ENCODE measurements at places on chromosomes 12 and 14.

DNA sequence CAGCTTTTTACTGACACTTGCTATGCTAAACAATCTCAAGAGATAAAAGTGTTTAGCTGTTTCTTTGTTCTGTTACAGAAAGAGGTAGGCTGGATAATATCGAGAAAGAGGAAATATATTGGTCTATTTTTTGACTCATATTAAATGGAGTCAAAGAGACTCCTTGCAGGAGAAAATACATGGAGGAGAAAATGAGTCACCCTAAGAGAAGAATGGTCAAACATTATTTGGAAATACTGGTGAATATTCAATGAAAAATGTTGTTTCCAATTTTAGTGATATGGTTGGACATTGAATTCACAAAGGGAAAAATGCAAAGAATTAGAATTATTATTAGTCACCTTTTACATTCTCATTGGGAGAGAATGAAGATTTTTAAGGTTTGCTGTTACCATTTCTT is 3.2 kb downstream of the KCNJ8 start:
- no peak for DNase-seq

GRCh38 chr12:92481066-92481465 is 221.7 kb upstream of the PLEKHG7 start:
- DNase-seq: no peak

- no peak for DNase-seq
These were observed 4.8 kb upstream of the AQP5 start for GRCh38 chr12:49956663-49957569.

- no peak for DNase-seq
These were observed 478.0 kb downstream of the RMST start for GRCh38 chr12:97940629-97941028.

DNA sequence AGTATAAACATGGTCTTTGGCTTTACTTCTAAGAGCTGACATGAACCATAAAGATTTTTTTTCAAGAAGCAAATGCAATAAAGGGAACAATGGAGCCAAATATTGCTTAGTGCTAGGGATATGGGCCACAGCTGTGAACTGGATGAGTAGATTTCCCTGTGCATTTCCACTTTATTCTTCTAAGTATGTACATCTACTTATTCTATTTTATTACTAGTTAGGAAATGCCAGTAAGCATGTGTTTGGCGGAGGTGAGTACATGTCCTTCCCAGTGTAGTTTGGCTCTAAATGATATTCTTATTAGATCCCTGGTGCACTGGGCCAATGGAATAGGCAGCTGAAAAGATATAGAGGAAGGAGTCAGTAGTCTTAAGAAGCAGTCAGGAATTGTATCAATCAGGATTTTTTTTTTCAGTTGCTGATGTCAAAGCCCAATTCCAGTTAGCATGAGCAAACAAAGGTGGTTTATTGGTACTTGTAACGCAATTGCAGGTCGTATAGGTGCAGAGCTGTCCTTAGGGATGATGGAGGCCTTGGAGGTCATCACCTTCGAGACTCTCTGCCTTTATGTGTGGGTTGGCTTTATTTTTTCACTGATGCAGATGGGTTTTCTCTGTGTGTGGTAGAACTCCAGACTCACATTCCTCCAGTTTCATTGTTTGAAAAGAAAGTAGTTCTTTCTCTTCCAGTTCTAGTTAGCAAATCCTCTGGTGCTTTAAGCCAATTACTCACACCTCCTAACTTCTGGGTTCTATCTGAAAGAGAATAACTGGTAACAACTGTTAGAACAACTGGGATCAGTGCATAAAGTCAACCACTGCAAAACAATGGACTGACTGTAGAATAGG is 139.0 kb upstream of the LRIG3 start:
- DNase-seq: no peak

DNA sequence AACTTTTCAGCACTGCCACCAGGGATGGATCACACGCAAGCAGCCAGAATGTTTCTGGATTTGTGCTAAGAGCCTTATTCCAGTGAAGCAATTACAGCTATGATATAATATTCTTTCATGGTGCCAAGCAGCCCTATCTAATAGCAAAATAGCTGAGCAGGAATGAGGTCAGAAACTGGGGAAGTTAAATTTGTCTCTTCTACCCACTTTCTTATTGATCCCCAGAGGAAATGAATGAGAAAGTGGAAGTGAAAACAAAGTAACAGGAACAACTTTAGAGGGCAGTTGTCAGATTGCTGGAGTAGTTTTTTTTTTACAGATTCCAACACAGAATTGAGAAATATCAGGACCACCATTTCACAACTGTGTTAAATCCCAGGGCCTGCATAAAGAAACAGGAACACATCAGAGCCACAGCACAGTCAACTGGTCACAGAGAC is 44.8 kb downstream of the GCH1 start:
- DNase-seq: no peak

DNA sequence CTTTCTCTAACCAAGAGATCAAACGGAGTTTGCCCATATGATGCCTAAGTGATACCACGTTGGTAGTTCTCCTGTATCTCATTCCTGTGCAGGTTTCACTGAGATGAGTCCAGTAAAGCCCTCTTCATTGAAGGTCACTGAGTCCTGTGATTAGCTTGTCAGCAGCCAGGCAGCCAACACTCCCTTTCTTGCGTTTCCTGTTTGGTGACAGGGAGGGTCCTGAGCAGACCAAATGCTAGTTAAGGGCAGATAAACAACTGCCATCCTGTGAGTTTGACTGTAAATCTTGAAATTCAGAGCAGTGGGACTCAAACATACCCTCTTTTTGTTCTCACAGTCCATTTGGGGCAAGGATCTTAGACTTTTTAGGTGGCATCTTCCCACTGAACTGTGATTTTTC is 39.4 kb downstream of the ZNF641 start:
- DNase-seq: no peak

GRCh38 chr12:34401659-34402227 is 379.4 kb downstream of the ALG10 start:
- no peak for DNase-seq

DNA sequence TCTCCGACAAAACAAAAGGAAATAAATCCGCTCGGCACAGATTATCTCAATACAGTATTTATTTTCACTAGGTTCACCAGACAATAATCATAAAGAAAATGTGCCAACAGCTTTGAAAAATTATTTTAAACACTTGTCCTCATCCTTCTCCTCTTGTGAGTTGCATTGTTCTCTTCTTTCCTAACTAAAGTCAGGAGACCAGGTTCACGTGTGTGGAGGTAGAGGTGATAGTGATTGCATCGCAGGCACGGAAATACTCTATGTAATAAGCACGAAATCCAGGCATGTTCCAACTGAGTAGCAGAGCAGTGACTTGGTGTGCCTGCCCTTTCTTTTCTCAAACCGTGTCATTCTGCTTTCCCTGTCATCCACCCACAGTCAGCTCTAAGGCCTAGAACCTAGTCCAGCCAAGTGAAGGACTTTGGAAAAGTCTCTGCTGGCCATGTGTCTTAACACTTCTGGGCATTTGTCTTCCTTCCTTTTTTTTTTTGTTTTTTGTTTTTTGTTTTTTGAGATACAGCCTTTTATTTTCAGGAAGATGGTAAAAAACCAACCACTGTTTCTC is 939 bp upstream of the SEL1L start:
- no peak for DNase-seq

GRCh38 chr14:44448951-44449358 is 58.1 kb downstream of the FSCB start:
- DNase-seq: no peak

DNA sequence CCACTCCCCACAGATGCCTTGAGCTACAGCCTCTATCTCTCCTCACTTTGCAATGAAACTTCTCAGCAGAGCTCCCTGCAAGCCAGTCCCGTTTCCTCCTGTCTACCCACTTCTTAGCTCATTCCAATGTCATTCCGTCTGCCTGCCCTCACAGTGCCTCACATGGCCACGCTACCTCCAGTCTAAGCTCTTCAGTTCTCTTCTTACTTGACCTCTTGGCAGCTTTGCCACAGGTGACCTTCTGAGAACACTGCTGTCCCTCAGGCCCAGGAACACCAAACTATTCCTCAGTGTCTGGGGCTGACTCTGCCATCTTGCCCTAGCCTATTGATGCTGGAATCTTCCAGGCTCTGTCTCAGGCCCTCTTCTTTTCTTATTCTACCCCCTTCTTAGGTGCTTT is 110.1 kb downstream of the EGLN3 start:
- no peak for DNase-seq

GRCh38 chr12:29990971-29991370 is 207.2 kb upstream of the TMTC1 start:
- DNase-seq: no peak

- no peak for DNase-seq
These were observed 18.6 kb downstream of the CINP start for GRCh38 chr14:102344084-102344483.

DNA sequence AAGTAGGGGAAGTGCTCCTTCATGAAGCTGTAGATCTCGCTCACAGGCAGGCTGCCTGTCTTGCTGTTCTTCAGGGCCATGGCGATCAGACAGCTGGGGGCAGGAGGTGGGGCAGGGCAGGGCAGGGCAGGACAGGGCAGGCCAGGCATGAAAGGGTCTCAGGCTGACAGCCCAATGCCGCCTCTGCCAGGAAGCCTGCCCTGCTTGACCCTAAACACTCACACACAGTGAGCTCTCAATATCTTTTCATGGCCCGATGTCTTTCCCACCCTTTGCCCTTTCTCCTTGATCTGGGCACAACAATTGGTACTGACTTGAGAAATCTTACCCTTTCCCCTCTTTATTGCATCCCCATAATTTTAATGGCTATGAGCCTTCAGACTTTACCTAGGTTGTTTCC is 22.4 kb downstream of the FOXN4 start:
- no peak for DNase-seq

DNA sequence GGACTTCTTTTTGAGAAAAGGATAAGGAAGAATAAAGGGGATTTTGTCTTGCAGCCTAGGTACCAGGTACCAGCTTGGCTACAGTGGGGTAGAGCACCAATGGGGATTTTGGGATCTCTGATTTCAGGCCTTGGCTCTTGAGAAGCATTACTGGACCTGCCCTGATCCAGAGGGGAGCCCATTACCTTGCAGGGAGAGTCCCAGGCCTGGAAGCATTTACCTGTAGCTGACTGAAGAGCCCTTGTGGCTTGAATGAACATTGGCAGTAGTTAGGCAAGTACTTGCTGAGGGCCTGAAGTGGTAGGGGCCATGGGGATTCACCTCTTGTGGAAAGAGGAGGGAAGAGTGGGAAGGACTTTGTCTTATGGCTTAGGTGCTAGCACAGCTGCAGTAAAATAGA is 308.2 kb upstream of the FBXO33 start:
- no peak for DNase-seq

- DNase-seq: no peak
These were observed 57.5 kb downstream of the PTHLH start for GRCh38 chr12:27915021-27915420.

GRCh38 chr12:97306147-97306546 is 156.5 kb upstream of the RMST start:
- DNase-seq: no peak

- no peak for DNase-seq
These were observed 613.4 kb upstream of the ATP2B1 start for GRCh38 chr12:90322006-90322405.

- no peak for DNase-seq
These were observed 641.1 kb upstream of the TBX3 start for GRCh38 chr12:115324949-115325593.

DNA sequence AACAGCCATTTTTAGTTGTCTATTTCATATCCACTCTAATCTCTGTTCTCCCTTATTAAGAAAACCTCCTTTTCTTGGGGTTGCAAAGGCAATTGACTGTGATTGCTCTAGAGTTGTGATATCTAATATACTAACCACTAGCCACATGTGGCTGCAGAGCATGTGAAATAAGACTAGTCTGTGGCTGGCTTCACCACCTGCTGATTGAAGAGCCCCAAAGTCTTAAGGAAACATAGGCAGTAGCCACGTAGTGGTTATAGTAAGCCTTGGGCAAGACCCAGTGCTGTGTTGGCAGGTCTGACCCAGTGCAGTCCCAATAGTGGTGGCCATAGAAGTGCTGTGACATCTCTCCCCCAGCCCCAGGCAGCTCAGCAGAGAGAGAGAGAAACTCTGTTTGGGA is 28.4 kb upstream of the ATP2B1 start:
- no peak for DNase-seq

DNA sequence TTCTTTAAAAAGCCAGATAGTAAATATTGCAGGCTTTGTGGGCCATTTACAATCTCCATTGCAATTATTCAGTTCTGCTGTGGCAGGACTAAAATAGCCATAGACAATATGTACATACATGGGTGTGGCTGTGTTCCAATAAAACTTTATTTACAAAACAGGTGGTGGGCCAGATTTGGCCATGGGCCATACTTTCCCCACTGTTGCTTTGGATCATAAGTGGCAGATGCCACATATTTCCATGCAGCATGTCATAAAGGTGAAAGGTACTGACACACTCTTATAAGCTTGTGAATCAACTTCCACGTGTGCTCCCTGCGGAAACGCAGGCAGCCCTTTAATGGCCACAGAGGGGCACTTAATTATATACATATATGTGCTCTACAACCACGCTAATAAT is 244.4 kb upstream of the FOXN3 start:
- DNase-seq: no peak

DNA sequence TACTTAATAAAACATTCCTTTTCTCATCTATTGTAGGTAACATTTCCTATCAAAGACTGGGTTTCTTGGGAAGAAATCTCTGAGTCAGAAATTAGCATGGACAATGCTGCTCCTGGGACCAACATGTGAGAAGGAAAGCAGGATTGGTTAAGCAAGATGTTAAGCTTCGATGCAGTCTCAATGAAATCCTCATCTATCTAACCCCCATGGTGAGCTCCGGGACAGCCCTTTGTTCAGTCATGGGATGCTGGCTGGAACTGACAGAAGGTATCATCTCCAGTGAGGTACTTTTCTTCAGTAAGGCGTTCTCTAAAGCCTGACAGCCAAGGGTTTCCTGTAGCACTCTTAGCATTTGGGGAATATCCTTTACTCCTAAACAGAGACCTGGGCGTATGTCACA is 82.8 kb upstream of the SINHCAF start:
- no peak for DNase-seq

DNA sequence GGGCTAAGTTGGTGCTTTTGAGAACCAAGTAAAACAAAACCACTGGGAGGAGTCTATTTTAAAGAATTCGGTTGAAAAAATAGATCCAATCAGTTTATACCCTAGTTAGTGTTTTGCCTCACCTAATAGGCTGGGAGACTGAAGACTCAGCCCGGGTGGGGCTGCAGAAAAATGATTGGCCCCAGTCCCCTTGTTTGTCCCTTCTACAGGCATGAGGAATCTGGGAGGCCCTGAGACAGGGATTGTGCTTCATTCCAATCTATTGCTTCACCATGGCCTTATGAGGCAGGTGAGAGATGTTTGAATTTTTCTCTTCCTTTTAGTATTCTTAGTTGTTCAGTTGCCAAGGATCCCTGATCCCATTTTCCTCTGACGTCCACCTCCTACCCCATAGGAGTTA is 1.8 kb upstream of the RAB5B start:
- no peak for DNase-seq

GRCh38 chr12:124059752-124060151 is 86.7 kb downstream of the ZNF664 start:
- no peak for DNase-seq

Data from bone marrow (tissue), 2 donors.